Activated naive CD4-positive, alpha-beta T cell (primary cell): ENCODE measurements at places on chromosomes 7 and 10.

- DNase-seq = no peak
Measured at GRCh38 chr10:7697426-7697825, 5.7 kb upstream of the ITIH2 start.

- DNase-seq = no peak
Measured at GRCh38 chr7:6649241-6649961, 12.3 kb downstream of the ZNF316 start.

DNA sequence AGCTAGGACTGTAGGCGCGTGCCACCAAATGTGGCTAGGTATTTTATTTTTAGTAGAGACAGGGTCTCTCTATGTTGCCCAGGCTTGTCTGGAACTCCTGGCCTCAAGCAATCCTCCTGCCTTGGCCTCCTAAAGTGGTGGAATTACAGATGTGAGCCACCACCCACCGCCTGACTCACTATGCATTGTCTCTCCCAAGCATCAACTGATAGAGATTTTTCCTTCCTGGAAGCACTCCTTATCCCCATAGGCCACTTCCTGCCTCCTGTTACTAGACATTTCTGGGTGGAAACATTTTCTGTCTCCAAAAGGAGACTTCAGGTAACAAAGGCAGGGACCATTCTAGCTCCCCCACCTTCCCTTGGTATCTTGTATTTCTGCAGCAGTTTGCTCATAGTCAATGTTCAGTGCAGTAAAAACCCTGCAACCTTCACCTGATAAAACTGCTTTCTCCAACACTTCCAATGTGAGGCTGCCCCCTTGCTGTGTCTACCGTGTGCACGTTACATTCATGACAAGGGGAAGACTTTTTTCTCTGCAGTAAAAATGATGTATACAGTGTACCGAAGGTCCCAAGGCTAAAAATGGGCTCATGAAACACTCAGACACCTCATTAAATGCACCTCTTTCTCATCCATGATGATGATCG is 84.9 kb downstream of the NHLRC2 start:
- DNase-seq = no peak

DNA sequence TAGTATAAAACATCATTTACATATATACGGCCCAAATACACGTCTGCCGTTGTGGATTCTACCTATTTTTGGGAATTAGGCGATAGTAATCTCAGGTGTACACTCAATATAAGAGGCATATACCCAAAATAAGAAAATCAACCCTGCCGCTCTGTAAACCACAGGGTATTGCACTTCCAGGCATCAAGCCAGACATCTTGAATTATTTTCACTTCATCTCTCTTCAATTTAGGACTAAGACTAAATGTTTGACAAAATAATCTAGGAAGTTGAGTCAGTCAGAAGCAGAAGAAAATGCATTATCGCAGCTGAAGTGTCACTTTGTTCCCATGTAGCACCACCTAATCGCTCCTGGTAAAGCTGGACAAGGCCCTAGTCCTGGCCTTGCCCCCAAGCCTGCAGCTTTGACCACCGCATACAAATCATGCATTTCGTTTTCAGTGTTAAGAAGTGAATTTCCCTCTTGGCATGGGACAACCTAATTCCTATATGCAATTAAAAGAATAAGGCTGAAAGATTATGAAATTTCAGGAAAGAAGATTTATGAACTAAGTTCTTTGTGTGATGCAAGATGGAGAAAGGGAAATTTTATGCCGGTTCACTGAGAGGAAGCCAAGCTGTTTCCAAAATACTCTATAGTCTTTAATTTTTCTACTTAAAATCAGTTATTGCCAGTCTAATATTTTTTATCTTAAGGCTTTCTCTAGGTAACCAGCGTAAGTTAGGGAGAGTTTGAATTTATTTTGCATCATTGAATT is 26.0 kb downstream of the CABCOCO1 start:
- DNase-seq = no peak

- no peak for DNase-seq
Measured at GRCh38 chr10:95445223-95445836, 115.8 kb downstream of the SORBS1 start.

DNA sequence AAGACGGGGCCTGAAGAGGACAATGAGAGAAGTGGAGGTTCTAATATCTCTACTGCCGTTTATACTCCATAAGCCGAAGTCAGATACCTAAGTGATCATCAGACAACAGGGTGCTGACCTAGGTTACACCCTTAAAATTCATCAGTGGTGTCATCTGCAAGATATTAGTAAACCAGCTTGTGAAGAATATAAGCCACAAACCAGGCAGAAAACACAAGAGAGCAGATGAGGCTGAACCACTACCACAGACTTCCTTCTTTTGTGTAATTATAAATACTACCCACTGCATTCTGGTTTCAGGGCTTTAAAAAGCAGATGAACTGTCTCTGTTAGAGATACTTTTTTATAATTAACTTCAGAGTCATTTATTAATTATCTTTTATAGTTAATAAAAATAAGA is 69.0 kb upstream of the LRRC17 start:
- no peak for DNase-seq

- no peak for DNase-seq
Measured at GRCh38 chr10:111836571-111836970, 347.0 kb downstream of the GPAM start.

GRCh38 chr7:155985518-155986250 is 173.4 kb upstream of the SHH start:
- no peak for DNase-seq

DNA sequence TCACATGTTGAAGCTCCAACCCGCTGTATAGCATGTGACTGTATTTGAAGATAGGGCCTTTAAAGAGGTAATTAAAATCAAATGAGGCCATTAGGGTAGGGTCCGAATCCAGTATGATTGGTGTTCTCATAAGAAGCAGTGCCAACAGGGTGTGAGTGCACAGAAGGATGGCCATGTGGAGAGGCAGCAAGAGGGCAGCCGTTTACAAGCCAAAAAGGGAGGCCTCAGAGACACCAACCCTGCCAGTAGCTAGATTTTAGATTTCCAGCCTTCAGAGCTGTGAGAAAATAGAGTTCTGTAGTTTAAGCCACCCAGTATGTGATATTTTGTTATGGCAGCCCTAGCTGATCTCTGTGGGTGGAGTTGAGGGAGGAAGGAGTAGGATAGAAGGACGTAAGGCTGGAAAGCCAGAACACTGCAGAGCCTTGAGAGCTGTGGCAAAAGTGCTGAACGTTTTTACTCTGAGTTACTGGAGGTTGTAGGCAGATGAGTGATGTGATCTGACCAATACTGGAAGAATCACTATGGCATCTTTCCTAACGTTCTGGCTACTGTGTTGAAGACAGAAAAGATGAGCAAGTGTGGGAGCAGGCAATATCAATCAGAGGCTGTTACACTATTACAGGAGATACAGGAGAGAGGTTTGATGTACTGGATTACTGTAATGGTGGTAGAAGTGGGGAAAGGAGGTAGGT is 334.9 kb downstream of the ELMO1 start:
- DNase-seq = no peak

DNA sequence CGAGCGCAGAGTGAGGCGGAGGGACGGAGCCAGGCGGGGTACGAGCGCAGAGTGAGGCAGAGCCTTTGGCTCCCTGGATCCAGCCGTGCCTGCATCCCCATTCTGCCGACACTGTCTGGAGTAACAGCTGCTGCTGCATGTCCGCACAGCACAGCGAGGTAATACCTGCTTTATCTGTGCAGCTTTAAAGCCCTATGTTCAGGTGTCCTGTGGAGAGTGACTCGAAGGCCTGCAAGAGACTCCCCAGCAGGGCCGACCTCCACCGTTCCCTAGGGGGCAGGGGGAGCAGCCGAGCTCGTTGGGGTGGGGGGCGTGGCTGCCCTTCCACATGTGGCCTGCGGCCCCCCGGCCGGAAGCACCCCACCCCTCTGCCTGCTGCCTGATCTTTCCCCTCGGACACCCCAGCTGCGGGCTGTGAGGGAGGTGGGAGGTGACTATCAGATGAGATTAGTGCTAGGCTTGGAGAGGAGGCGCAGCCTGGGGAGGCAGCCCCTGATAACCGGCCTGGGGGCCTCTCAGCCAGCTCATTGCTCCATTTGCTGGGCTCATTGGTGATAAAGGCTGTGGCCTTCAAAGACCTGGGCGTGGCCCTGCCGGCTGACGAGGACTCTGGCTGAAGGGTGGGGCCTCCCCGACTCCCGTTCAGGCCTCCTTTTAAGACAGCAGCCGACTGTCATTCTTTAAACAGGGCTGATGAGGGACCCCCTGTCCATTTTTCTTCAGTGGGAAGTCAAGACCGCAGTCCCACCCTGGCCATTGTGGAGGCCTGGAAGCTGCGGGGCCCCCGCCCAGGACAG is 8.0 kb downstream of the VENTX start:
- DNase-seq = no peak

- no peak for DNase-seq
Measured at GRCh38 chr7:18900236-18900635, 217.2 kb downstream of the TWIST1 start.

GRCh38 chr7:44325201-44325671 is at the start of gene CAMK2B:
CAMK2B (minus strand) TSS chr7:44325594; CDS start chr7:44325421, 173 bp downstream.
- no peak for DNase-seq

DNA sequence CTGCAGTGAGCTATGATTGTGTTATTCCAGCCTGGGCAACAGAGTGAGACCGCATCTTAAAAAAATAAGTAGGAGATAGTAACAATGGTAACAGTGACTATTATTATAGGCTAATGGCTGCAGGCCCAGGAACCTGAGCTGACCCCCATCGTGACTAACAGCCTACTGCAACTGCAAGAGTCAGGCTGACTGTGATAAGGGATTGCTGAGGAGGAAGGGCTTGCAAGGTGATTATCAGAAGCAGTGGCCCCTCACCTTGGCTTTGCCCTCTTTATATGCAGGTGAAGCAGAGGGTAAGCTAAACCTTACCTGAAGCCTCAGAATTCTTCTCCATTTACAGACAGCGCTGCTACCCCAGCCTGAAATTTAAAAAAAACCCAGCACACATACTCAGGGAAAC is 83.9 kb upstream of the SDK1 start:
- DNase-seq = no peak

DNA sequence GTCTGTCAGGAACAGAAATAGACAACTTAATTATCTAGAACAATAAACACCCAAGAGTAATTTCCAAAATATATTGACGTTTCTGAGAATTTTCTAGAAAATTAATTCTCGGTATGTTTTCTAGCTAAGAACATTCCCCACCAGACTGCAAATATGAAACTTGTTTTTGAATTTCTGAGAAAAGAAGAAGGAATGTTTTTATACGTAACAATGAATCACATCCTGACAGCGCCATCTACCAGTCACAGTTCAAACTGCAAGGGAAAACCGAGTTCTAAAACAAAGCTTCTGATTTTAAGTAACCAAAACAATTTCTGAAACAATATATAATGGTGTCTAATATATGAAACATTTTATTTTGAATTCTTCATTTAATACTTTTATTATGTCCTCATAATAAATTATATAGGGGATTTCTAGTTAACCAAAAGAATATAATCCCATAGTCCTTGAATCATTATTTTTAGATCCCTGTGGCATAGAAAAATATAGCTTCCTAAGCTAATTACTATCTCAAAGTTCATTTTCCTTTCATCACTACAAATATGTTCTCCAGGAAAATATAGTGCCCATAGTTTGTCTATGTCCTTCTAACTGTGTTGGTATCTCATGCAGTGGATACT is 34.5 kb upstream of the MEOX2 start:
- no peak for DNase-seq

DNA sequence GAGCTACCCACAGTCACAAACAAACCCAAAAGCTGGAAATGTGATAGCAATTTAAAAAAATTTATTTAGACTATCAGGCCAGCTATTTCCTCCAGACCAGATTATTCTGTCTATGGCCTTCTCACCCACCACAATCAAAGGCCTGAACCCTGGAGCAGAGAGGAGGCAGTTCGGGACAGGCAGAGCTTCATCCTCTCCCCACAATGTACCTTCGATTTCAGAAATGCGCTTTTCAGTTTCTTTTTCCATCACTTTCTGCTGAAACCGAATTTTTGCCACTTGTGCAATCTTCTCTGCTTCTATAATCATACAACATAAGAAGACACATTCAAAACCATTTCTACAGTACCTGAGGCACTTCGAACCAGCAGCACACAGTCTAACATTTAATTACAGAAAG is 29.9 kb downstream of the ERLIN1 start:
- no peak for DNase-seq

GRCh38 chr10:16865766-16866165 is 48.5 kb upstream of the RSU1 start:
- no peak for DNase-seq

DNA sequence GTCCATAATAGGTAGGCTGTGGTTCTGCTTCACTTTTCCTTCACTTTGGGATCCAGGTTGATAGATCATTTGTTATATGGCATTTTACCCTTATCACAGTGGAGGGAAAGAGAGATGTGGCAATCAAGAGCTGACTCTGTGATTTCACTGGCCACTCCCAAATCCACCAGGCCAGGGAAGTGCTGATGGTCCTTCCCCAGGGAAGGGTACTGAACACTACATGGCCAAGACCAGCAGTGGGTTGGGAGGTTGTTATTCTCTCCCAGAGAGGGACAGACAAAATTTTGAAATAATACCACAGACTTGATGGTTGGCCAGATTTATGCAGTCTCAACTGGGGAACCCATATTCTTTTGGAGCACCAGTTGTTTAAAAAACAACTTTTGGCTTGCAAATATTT is 102.5 kb downstream of the SND1 start:
- no peak for DNase-seq

DNA sequence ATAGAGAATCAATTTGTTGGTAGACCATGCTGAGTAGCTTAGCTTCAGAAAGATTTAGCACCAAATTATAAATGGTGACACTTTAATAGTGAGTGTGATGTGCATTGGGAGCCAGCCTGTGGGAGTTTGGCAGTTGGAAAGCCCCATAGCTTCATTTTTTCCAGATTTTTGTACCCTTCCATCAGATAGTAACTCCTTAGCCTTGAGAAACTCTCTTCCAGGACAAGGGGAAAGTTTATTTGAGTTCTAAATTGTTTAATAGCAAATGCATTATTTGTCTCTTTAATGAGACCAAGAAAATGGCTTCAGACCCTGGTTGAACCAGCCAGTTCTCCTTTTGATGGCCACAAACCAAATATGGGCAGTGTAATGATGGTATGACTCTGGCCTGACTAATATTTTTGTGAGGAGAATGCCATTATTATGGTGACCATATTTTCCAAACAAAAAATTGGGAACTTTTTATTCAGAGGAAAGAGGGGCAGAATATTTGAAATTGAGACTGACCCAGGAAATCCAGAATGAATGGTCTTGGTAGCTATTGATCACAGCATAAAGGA is 49.8 kb downstream of the PLCE1 start:
- no peak for DNase-seq
